ENCODE measurements at places on chromosomes 1 and 21.

- DNase-seq, result no peak
Measured at GRCh38 chr1:170164103-170164763, 18.5 kb downstream of the NTMT2 start.

- DNase-seq, result no peak
Measured at GRCh38 chr21:36640721-36641244, 58.1 kb upstream of the SIM2 start.

DNA sequence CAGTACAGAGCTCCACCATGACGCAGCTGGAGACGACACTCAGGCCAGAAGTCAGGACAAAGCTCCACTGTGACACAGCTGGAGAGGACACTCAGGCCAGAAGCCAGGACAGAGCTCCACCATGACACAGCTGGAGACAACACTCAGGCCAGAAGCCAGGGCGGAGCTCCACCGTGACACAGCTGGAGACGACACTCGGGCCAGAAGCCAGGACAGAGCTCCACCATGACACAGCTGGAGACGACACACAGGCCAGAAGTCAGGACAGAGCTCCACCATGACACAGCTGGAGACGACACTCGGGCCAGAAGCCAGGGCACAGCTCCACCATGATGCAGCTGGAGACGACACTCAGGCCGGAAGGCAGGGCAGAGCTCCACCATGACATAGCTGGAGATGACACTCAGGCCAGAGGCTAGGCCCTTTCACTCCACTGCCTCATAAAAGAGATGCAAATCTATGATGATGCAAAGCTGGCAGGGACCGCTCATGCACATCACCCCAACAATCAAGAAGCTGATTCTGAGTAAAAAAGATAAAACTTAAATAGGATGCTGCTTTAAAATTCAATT lies 13.6 kb upstream of the OR2B11 start:
- no peak for DNase-seq

- no peak for DNase-seq
Measured at GRCh38 chr21:26832546-26832945, 12.7 kb downstream of the ADAMTS1 start.

DNA sequence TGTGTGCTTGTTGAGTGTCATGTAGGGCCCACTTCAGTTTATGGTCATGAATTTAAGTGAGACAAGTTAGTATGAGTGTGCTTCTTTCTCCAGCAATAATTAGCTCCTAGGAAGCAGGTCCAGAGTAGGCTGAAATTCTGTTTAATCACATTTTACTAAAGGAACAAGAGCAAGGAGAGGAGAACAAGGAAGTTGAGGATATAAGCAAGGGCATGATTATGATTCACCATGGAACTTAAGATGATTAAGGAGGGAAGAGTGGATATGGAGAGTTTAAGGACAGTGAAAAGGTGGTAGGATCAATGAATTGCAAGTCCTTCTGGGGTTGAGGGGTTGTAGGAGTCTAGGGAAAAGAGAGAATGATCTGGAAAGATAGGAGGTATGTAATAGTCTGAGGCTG lies 3.1 kb upstream of the DIPK1A start:
- DNase-seq, result no peak

DNA sequence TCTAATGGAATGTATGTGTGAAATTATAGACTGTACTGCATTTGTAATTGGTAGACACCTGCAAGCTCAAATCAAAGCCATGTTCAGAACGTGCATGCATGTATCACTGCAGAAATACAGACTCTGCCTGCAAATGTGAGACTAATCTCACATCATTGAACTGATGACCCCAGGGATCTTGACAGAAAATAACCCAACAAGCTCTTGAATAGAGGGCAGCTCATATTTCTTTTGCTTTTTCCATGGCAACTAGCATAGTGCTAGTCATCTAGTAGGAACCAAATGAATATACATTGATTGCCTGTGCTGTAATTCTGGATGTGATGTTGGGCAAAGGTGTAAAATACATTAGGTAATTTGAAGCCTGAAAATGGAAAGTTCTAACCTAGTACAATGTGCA lies 62.4 kb downstream of the PTPRC start:
- no peak for DNase-seq

GRCh38 chr1:108583757-108584427 lies 24.0 kb downstream of the EEIG2 start:
- no peak for DNase-seq

DNA sequence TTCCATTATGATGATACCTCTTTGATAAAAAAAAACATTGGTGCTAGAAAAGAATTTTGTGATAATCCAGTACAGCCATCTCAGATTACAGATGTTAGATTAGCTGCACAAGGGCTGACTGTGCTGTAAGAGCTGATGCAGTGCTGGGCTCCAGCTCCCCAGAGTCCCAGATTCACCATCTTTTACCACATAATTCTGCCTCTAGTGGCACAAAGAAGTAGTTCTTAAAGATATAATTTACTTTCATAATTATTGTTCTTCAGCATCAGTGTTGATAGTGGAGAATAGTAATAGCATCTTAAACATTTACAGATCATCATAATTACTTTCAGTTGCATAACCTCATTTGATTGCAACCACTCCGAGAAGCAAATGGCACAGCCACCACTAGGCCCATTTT lies 262.1 kb downstream of the BRINP2 start:
- no peak for DNase-seq

DNA sequence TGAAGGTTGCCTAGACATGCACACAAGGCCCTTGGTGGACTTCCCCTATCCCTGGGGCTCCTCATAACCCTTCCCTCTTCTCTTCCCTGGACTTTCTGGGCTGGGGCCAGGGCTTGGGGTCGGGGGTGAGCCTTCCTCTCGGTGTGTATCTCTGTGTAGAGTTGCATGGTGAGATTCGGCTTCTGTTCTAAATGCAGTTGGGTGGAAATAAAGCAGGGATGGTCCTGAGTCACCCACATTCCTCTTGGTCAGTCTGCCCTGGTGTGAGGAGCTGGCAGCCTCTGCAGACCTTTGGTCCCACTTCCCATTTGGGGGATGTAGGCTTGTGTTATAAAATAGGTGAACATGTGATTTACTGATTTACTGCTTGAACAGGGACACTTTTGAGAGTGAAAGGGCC lies 38.0 kb downstream of the ADARB1 start:
- DNase-seq, result no peak

DNA sequence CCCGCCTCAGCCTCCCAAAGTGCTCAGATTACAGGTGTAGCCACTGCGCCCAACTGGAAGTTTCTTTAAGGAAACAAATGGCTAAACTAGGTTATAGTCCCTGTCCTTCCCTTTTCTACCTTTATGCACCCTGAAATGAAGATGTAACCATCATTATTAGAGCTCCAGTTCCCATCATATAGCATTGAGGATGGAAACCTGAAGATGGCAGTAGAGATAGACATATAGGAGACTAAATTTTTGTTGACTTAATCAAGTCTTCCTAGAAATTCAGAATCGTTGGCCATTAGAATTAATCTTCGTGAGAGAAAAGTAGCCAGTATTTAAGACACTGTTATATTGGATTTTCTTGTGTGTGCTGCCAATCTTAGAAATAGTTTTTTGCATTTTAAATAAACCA lies 1016.3 kb upstream of the NCAM2 start:
- DNase-seq, result no peak

DNA sequence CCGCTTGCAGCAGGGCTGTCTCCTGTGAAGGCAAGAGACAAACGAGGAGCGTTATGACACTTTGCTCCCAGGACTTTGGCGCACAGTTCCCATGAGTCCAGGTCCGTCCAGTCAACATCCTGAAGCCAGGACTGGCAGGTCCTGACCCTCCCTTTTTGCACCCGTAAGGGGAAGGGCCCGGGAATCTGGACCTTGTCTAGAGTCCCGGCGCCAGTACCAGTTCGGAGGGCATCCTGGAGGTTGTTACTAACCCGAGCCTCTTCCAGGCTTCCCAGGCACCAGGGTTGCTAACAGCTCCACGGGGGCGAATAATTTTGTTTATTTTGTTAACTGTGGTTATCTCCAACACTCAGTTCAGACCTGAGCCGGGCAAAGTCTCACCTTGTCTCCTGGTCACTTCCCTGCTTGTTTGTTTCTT lies 682 bp upstream of the RWDD3 start:
- DNase-seq, result peak; percentile 13

DNA sequence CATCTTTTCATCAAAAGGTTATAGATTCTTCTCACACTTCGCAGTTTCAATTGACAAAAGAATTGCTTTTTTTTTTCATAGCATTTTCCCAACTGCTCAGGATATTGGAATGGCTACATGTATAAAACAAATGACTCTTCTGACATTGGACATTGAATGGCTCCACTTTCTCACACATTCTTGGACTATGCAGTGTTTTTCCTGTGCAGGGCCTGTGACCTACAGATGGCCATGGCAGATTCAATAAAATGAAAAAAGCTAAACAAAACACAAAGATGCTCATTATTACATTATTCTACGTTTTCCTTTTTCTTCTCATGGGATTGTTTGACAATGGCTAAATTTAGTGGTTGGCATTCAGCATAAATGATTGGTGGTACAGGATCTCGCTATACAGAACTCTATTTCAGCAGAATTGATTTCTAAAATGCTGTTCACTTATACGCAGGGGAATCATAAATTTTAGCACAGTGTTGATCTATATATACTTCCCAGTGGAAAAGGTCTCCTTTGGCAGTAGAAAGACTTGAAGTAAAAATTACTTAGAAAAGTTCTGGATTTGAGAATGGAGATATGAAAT lies 115.6 kb upstream of the ADAMTS5 start:
- DNase-seq, result no peak

- DNase-seq, result no peak
Measured at GRCh38 chr1:151968791-151969399, 24.8 kb downstream of the S100A10 start.

DNA sequence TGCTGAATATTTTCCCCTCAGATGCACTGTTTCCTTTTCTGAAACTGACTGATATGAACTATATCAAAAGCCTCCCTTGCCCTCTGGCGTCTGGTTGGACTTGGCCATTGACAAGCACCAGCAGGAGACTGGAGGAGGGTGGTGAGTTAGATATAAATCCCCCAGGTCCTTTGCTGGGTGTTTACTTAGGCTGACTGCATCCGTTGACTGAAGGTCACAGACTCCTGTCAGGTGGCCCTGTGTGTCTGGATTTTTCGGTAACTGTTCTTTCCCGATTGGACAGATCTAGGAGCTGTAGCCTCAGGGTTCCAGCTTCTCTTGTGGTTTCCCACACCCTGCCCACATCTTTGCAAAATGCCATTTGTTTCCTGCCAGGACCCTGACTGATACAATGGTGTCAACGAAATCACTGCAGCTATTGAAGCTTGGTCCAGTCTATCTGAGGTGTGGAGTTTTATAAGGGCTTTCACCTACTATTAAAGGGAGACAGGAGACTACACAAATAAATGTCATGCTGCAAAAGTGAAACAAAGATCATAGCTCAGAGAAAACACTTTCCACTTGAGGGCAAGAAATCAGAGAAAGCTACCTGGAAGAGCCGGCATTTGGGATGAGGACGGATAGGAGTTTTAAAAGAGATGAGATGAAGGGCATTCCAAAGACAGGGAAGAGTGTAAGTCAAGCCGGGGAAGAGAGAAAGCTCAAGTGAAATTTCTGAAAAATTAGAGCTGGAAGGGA lies 1.5 kb upstream of the MAGI3 start:
- no peak for DNase-seq

DNA sequence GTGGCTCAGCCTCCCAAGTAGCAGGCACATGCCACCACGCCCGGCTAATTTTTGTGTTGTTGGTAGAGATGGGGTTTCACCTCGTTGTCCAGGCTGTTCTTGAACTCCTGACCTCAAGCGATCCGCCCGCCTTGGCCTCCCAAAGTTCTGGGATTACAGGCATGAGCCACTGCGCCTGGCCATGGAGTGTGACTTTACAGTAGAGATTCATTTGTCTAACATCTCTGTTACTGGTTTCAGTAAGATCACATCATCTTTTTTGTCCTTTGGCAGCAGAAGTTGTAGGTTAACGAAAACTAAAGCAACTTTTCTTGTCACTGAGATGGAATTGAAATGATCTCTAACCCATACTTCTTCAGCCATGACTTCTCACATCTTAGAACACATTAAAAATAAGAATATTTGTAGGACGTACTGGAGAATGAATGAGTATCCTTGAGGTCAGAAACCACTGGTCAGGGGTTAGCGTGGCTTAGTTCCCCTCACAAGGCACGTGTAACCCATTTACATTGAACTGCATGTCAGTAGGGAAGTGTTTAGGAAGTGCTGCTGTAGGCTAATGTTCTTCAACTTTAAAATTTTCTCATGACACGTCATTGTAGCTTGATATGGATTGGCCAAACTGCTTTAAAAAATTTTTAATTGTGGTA lies 75.9 kb downstream of the CAMTA1 start:
- DNase-seq, result no peak

DNA sequence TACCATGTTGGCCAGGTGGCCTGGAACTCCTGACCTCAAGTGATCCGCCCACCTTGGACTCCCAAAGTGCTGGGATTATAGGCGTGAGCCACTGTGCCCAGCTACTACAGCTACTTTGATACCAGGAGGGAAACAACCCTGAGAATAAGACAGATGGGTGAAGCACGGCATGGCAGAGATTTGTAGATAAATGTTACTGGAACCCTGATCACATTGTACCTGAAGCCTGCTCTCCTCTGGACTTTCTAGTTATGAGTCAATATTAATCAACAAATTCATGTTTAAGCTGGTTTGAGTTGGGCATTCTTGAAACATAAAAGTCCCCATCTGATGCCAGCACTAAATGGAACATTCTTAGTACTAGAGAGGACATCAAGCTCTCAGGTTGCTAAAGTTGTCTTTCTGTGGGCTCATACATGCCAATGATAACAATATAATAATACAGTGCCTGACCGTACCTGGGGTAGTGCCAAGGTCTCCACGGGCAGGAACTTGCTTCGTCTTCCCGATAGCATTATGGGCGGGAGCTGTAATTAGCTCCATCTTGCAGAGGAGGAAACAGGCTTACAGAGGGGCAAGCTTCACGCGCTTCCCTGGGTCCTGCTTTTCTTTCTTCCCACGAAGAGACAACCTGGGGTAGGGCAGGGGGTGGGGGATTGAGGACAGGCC lies 30.7 kb upstream of the SLC19A1 start:
- DNase-seq, result no peak

DNA sequence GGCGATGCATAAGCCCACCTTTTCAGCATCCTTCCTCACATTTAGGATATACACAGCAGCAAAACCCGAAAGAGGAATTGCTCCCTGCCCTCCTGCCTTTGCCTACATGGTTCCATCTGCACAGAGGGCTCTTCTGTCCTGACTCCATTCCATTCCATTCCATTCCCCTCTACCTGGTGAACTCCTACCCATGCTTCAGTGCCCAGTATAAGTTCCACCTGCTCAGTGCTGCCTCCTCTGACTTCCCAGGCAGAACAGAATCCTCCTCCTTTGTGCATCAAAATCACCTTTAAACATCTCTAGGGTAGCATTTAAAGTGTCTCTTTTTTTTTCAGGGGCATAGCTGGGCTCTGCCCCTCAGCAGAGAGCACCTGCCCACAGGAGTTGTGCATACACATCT lies 112.9 kb downstream of the PCNX2 start:
- no peak for DNase-seq

- DNase-seq, result no peak
Measured at GRCh38 chr1:8407652-8408051, 89.7 kb downstream of the SLC45A1 start.

DNA sequence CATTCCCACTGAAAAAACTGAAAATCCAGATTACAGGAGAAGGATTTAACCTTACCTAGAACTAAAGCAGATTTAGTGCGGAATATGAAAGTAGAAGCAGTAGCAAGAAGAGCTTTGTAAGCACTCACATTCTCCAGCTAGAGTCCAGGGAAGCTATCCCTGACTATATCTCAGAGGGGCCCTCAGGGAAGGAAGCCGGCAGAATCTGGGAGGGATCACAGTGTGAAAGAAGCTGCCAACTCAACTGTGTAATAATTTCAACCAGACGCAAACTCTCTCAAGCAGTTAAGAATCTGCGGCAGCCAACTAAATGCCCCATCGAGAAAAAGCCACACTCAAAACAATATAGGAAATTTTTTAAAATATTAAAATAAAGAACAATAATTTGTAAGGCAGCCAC lies 163.8 kb downstream of the EIF4G3 start:
- no peak for DNase-seq

Data from right renal cortex interstitium (tissue), 3 donors.